ENCODE measurements at places on chromosomes 5 and 9. TPM values are rescaled to one million over a fixed set of nuclear protein-coding genes. Genes with fewer than 3 reads are reported as not detected.

Gene GPX3
- 3.8 TPM for polyA plus RNA-seq

Gene TUSC1
- 4.6 TPM for polyA plus RNA-seq

Gene GABRA1
- not detected for polyA plus RNA-seq

Gene DMRT3
- polyA plus RNA-seq = not detected

Gene RLN1
- not detected for polyA plus RNA-seq

DNA sequence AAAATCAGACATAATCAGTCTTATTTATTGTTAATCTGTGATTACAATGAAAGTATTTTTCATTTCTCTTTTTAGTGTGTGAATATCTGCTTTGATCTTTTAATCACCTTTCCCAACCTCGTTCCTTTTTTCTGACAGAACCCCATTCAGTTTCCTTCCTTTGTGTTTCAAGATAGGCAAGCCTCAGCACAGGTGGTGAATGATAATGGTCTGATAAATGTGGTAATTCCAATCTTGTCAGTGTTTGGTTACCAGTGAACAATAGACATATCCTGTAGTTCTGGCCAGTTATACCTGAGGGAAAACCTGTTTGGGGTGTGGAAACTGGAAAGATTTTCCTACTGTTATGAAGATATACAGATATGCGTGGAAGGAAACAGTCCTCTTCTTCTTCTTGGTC is 13.5 kb downstream of the STX17 start:
- DNase-seq = no peak

- DNase-seq = no peak
Measured at GRCh38 chr5:80867233-80867632, 92.9 kb upstream of the RASGRF2 start.

DNA sequence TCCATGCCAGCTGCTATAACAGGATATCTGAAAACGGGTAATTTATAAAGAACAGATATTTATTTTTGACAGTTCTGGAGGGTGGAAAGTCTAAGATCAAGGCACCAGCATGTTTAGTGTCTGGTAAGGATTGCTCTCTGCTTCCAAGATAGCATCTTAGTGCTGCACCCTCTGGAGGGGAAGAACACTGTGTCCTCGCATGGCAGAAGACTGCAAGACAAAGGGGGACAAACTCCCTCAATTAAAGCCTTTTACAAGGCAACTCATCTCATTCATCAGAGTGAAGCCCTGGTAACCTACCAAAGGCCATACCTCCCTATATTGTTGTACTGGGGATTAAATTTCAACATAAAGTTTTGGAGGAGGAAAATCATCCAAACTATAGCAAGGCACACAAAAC is 298.9 kb upstream of the EDIL3 start:
- DNase-seq = no peak

- no peak for DNase-seq
Measured at GRCh38 chr9:126488310-126488709, 125.4 kb upstream of the LMX1B start.

Data from BJ (cell line).